ENCODE measurements at places on chromosomes 3 and 15. TPM values are rescaled to one million over a fixed set of nuclear protein-coding genes. Genes with fewer than 3 reads are reported as not detected.

The GOLGA6L9 gene
- 1.1 TPM for total RNA-seq

The SPPL2A gene
- total RNA-seq = 67.7 TPM

The OXTR gene
- total RNA-seq = 0.53 TPM

The SEMA6D gene
- total RNA-seq = 44.9 TPM

The EIF4E3 gene
- total RNA-seq = 4.2 TPM

The C3orf20 gene
- 0.09 TPM for total RNA-seq

The VGLL4 gene
- total RNA-seq = 43.1 TPM

The HRH1 gene
- 6.2 TPM for total RNA-seq

- peak; percentile 50 for DNase-seq
These were observed 31.2 kb upstream of the COL8A1 start for GRCh38 chr3:99607151-99607550.

- DNase-seq = no peak
These were observed 67.5 kb downstream of the SPRED1 start for GRCh38 chr15:38320181-38320580.

DNA sequence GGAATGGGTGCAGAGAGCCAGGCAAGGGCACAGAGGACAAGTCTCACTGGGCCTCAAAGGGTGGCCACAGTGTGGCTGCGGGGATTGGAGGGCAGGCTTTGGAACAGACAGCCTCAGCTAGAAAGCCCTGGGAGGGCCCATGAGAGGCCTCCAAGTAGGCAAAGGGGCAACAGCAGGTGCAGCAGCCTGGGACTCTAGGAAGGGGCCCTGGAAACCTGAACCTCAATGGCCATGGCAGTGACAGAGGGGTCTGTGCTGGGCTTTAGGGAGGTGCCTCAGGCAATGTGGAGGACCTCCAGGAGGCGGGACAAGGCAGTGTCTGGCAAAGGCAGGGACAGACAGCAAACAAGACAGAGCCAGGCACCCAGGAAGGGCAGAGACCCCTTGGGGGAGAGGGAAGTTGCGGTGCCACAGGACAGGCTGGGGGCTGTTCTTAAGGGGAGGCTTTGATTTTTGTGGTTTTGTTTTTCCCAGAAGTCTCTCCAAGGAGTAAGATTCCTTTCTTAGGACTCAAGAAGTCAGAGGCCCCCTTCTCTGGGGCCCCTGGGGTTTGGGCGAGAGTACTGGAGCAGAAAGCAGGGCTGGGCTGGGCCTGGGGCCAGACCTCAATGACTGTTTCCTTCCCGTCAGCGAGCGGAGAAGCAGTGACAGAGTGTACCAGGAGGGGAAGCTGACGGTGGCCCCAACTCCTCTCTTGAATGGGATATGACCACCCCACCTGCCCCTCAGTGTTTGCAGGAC is 9.7 kb downstream of the STOML1 start:
- peak; percentile 96 for DNase-seq

DNA sequence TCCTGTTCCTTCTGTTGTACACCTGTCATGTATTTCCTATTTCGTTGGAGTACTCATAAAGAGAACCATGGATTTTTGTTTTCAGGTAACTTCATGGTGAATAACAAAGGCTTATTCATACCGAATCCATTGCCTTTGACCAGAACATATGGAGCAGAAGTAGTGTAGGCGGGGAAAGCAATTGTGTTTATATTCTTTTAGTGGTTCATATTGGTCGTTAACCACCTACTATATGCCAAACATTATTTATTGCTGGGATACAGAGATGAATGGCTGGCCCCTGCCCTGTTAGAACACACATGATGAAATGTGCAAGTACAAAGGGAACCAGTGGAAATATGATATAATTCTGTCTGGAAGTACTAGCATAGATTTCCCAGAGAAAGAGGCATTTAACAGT is 9.8 kb downstream of the RPUSD2 start:
- DNase-seq = no peak

GRCh38 chr15:74025436-74025835 is 30.9 kb downstream of the PML start:
- peak; percentile 17 for DNase-seq

DNA sequence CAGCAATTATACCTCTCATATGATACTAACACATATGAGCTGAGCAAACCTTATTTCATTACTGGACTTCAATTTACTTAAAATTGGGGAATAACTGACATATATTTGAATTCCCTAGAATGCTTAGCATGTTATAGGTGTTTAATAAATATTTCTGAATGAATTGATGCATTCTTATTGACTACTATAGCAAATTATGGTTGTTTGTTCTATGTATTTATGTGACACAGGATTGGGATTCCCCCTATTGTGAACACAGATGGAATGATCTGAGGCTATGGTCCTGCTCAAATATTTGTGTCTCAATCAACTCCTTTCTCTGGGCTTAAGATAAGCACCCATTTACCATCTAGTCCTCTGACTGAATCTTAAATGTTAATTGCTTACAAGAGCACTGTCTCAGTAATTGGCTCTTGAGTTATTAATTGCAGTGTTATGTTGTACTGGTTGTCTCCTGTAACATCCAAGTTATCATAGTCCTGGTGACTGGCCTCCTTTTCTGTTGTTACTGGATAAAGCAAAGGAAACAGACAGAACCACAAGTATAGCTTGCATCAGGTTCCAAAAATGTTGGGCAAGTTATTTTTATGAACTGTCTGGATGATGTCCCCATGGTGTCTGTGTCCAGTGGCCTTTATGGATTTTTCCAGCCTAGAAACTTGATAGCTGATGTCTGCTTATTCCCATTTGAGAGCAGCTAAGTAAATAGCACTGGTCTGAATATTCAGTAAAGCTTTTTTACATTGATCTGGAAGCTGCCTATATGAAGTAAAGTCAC is 2.3 kb upstream of the UACA start:
- peak; percentile 38 for DNase-seq

DNA sequence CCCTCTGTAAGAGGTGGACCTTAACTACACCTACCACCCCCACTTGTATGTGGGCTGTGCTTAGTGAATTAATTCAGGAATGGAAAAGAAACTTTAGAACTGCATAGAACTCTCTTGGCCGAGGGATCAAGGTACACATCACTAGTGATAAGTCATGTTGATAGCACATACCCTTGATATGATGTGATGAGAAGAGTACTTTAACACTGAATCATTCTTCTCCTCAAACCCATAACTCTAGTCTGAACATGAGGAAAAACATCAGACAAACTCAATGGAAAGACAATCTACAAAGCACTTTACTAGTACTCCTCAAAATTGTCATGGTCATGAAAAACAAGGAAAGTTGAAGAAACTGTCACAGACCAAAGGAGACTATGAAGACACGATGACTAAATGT is 87.6 kb downstream of the P2RY1 start:
- DNase-seq = no peak

DNA sequence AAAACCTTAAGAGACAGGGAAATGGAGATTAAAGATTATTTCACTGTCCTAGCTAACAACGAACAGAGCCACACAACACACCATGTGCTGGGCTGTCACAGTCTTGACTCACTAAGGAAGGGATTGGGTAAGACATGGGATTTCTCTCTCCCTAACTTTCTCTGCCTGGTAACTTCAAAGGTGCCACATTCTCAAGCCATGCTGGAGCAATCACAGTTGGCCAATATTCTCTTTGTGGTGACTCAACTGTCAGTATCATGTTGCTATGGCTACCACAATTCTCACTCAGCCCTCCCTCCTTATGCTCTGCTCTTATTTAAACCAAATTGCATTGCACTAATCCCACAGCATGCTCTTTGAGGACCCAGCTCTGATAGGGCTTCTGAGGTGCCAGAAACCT is 74.0 kb downstream of the OXNAD1 start:
- no peak for DNase-seq

- peak; percentile 93 for DNase-seq
These were observed 51.8 kb downstream of the CHD2 start for GRCh38 chr15:92951800-92952457.

- DNase-seq = no peak
These were observed 11.2 kb upstream of the KLHL40 start for GRCh38 chr3:42674146-42674545.

DNA sequence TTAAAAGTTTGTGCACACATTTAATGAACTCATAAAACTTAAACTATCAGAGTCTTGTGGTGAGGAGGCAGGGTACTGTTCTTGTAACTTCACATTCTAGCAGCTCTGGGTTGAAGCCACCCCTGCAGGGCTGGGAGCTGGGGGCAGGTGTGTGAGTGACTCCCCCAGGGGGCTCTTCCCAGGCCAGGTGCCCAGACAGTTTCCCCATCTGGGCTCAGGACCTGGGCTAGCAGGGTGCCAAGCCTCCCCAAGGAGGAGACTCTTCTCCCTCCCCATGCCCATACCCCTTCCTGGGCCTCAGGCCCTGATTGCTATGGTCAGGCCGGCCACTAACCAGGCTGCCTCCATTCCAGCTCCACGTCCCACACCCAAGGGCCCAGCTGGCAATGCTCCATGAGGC is 22.0 kb upstream of the CHCHD6 start:
- DNase-seq = no peak

DNA sequence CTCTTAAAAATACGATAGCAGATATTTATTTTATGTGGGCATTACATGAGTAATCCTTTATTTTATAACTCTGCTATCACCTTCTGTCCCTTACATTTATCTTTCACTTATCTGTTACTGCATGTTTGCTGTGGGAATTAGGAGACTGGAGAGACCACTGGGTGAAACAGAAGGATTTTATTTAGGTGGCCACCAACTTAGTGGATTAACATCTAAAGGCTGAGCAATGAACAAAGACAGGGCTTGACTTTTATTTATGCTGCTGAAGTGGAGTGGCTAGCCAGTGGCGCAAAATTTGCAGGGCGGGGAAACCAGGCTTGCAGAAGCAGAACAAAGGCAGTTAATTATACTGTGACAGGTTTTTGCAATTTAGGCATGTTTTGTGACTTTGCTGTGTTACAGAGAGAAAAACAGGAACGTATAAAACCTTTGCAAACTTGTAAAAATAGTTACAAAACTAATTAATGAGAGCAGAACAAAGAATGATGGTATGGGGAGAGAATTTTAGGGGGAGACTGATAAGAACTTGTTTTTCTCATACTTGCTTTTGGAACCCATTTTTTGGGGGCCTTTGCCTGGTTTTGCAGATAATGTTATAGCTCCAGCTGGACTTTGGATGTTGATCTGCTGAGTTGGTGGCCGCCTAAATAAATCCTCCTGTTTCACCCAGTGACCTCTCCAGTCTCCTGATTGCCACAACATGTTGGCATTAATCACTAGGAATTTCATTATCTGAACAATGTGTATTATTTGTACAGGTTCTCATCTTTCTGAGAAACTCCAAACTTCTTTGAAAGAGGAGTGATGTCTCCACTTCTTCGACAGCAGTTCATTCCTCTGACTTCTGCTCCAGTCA is 18.0 kb downstream of the KLHL24 start:
- DNase-seq = peak; percentile 6

- DNase-seq = peak; percentile 34
These were observed 71.9 kb downstream of the SYNM start for GRCh38 chr15:99176757-99177156.

DNA sequence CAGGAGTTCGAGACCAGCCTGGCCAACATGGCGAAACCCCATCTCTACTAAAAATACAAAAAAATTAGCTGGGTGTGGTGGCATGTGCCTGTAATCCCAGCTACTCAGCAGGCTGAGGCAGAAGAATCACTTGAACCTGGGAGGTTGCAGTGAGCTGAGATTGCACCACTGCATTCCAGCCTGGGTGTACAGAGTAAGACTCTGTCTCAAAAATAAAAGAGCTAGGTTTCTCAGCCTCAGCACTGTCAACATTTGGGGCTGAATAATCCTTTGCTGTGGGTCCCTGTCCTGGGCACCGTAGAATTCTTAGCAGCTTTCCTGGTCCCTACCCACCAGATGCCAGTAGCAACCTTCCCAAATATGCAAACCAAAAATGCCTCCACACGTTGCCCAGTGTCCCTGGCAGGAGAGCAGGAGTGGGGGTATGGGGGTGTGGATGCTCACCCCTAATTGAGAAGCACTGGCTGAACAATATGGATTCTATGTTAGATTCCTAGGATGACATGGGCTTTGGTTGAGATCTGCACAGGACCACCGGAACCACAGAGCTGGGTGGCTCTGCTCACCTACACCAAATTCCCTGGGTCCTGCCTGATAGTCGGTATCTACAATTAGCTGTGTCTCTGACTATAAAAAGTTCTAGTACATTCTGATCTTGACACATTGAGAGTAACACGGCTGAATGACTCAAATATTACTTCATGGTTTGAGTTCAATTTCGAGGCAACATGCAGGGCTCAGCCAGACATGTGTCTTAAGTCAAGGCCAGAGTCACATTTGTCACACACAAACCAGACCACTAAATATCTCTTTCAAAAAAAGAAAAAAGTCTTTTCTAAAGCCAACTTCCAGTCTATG is 577.0 kb upstream of the MDFIC2 start:
- no peak for DNase-seq

- DNase-seq = peak; percentile 20
These were observed 56.5 kb downstream of the HEG1 start for GRCh38 chr3:124999317-124999716.

GRCh38 chr3:115512565-115513415 is 110.5 kb upstream of the GAP43 start:
- DNase-seq = peak; percentile 82

GRCh38 chr15:98561169-98561941 is 87.0 kb upstream of the IGF1R start:
- DNase-seq = no peak

DNA sequence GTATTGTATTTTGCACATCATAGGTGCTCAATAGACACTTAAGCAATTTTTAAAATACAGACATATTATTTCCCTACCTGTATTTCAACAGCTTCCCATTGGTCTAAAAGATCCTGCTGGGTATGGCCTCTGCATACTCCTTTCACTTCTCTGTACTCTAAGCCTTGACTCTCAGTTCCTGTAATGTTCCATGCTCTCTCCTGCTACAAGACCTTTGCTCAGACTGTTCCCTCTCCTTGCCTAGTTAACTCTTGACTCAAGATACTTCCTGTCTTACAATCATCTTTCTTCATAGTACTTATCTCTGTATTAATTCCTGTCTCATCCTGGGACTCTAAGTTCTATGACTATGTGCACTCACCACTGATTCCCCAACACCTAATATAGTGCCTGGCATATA is 1.7 kb downstream of the SCN11A start:
- peak; percentile 19 for DNase-seq
